ENCODE measurements at places on chromosomes 11 and 22.

DNA sequence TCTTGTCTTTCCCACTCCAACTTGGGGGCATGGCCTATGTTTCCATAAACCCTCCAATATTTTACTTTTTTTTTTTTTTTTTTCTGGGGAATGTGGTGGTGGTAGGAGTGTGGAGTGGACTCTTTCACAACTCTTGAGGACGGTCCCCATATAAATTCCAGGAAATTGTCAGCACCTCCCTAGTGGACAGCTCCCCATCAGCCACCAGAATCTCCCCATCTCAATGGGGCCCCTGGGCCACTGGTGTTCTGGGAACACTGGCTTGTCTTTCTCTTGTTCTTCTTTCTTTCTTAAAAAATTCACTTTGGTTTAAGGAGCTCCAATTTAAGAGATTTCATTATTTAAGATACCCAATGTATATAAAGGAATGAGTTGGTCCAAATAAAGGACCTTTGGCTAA lies 74.1 kb downstream of the ADM start:
- no peak for DNase-seq

DNA sequence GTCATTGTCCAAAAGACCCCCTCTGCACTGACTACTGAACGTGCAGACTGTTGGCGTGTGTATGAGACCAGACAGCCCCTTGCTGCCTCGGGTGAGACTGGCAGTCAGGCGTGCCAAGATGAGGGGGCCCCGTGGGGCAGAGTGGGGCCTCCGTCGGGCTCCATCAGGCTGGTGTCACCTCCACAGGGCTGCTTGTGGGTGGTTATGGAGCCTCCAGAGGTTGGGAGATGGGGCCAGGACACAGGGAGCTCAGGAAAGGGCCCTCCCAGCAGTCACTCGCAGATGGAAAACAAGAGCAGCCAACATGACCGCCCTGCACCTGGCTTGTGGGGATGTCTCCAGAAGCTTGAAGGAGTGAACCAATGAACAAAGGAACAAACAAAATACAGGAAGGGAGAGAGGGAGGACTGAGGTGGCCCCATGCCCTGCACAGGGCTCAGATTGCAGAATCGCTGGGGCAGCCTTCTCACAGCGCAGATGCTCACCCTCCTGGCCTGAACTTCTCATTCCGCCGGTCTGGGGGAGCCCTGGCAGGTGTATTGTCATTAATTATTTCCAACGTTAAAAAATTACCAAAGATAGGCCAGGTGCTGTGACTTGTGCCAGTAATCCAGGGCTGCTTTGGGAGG lies 5.5 kb upstream of the PHLDA2 start:
- no peak for DNase-seq

- DNase-seq = no peak
Measured at GRCh38 chr11:10181811-10182210, 112.2 kb downstream of the SBF2 start.

- DNase-seq = no peak
Measured at GRCh38 chr11:66745356-66746235, 16.6 kb upstream of the SPTBN2 start.

DNA sequence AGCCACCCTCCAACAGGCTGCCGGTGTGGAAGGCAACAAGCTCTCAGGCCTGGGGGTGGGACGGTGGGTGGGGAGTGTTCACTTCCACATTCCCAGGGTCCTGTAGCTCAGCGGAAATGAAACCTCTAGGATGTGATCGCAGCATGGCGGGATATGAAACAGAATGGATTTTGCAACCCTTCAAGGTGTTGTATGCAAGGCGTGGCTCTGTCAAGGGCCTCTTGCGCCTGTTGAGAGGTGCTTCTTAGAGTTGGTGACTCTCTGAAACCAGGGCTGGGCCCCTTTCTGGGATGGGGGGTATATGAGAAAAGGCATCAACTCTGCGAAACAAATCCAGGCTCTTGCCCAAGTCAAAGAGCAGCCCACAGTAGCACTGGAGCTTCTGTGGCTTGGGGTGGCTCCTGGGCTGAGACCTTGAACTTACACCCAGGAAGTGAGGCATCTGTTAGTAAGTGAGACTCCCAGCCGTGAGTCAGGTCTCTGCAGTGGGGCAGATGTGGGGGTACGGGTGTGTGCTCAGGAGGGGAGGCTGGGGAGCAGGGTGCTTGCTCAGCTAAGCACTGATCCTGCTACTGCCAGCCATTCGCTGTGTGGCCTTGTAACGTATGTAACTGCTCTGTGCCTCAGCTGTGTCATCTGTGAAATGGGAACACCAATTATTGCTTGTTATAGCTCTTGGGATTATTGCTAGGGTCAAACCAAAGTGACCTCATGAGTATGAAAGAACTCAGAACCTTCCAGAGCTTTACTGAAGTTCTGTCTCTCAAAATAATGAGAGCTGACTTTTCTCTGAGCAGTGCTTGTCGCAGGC lies 28.3 kb downstream of the NECTIN1 start:
- no peak for DNase-seq

GRCh38 chr22:29914165-29914564 lies 31.2 kb downstream of the MTMR3 start:
- no peak for DNase-seq

GRCh38 chr11:123577081-123577598 lies 77.3 kb downstream of the SCN3B start:
- DNase-seq = peak; percentile 33

GRCh38 chr22:43381693-43382092 lies 30.1 kb upstream of the MPPED1 start:
- DNase-seq = no peak

GRCh38 chr11:80843266-80843974 lies 1402.6 kb upstream of the TENM4 start:
- no peak for DNase-seq

DNA sequence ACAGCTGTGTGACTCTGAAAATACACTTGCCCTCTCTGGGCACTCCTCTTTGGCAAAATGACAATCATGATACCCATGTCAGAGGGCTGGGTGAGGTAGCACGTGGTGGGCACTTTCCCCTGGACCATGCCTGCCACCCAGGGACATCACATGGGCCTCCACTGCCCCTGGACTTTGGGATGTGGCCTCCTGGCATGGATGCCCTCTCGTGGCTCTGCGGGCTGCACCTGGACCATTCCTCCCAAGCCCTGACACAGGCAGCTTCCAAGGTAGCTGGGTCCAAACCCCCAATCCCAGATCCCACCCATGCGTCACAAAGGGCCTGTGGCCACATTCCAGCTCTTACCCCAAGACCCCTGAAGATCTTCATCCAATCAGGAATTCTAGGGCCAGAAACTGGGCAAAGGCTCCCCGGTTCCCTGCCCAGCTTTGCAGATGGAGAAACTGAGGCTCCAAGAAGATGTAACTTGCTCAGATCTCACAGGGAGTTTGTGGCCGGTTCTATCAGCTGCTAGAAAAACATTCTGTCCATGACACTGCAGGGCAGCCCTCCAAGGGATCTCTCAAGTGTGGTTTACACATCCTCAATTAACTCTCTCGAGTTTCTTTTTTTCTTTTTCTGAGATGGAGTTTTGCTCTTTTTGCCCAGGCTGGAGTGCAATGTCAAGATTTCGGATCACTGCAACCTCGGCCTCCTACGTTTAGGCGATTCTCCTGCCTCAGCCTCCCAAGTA lies 35.4 kb upstream of the CYB5R3 start:
- no peak for DNase-seq

GRCh38 chr11:37811349-37811748 lies 1213.3 kb upstream of the RAG2 start:
- DNase-seq = no peak

DNA sequence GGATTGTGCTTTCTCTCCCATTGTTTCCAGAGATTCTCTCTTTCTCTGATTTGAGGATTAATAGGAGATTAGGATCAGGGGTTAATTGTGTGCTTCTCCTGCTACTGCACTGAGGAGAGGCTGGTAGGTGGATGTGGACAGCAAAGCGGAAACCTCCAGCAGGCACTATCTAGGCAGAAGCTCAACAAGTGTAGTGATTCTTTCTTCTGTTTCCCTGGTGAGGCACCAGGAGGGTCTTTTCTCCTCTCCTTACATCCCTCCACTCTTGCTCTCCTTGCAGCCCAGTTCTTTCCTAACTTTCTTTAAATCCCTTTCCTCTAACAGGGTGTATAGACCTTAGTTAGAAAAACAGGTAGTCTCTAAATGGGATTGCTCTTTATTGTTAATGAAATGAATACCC lies 1.9 kb upstream of the ZBTB16 start:
- no peak for DNase-seq

GRCh38 chr11:2549876-2550605 lies 105.2 kb downstream of the KCNQ1 start:
- no peak for DNase-seq

DNA sequence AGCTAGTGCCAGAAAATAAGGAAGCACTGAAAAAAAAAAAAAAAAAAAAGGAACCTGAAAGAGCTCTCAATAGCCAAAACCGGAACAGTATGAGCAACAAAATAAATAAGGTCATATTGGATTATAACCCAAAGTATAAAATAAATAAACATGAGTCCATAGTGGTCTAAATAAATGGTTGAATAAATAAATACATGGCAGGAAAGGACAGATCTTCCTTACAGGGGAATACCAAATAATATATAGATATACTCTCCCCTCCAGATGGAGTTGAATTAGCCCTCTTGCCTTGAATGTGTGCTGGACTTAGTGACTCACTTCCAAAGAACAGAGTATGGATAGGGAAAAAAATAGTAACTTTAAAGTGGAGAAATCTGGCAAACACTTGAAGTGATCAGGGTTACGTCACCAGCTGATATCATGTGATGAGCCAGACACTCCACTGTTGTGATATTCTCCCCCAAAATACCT lies 14.3 kb upstream of the ARRB1 start:
- no peak for DNase-seq

GRCh38 chr11:111631666-111632039 lies 29.4 kb downstream of the SIK2 start:
- DNase-seq = no peak

DNA sequence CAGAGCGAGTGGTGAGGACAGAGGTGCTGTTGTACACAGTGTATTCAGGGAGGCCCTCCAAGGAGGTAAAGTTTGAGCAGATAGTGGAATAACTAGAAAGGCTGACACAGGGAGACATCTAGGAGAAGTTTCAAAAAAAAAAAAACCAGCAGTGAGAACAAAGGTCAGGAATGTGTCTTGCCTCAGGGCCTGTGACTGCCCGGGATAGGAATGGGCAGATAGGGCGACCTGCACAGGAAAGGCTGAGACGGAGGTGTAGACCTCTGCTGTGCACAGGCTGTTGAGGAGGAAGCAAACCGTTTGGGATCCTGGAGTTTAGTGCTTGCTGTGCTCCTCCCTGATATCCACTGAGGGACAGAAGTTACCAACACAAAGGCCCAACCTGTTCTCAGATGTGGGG lies 406.5 kb upstream of the B3GAT1 start:
- no peak for DNase-seq

- DNase-seq = no peak
Measured at GRCh38 chr11:1306186-1307162, 3.0 kb downstream of the TOLLIP start.

DNA sequence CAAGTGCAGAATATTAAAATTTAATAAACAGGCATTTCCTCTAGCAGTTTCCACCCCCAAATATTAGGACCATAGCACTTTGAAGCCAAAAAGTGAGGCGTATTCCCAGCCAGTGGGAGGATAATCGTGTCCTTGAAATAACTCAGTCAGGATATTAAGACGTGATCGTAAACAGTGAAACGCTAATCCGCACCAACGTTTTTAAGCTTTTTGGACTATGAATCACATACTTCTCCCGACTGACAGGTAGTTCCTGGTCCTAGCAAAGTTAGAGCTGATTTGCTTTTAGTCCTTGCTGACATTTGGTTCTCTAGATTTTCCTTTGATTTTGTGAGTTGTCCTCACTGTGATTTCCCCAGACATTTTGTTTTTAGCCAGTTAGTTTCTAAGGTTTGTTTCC lies 197.1 kb upstream of the ARHGAP20 start:
- no peak for DNase-seq

- no peak for DNase-seq
Measured at GRCh38 chr11:11948242-11948947, 60.0 kb downstream of the DKK3 start.

DNA sequence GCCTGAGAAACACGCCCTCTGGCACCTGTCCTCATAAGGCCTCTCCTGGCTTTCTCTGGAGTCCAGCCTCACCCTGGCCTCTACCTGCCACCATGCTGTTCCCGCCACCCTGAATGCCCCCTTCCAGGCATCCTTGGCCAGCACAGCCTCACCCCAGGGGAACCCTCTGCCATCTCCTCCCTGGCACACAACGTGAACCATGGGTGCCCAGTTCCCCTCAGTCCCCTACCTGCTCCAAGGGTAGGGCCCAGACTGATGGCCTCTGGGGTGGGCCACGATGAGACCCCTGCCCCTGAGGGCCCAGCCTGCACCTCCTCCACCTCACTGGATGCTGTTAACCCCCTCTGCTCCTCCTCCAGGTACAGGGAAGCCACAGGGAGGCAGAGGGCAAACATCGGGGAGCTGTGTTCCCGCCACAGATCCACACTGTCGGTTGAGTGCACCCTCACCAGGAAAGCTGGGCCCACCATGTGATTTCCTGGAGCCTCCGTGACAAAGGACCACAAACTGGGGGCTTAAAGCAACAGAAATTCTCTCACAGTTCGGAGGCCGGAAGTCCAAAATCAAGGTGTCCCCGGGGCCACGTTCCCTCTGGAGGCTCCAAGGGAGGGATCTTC lies 169.6 kb downstream of the BRD1 start:
- DNase-seq = no peak

DNA sequence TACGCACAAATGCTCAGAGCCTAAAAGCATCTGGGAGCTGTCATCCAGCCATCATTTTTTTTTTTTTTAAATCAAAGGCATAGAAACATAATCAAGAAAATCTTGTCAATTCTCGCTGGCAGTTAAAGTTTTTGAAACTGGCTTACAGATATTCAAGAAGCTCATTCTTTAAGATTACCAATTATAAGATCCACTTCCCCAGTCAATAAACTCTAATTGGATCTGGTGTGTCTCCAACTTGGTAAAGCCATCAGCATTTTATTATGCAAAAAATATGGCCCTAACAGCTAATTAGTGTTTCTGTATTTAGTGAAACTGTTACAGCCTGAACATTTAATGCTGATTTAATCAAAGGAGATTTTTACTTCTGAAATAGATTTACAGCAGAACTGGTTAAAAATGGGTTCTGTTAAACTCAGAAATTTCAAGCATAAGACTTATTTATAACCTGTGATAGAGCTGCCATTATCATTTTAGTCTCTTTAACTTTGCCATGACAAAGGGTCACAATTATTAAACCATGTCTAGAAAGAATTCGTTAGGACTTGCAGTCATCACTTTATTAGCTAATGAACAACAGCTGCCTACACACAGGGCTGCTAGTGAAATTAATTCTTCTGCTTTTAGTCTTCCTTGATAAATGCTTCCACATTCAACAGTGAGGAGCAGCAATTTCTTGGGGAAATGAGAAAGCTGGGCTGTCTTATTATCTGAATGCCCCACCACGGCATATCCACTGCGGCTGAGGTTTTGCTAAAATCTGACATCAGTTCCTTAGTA lies 176.4 kb upstream of the PITPNB start:
- DNase-seq = no peak

- no peak for DNase-seq
Measured at GRCh38 chr11:87604350-87604749, 566.6 kb downstream of the TMEM135 start.

Data from stimulated activated CD8-positive, alpha-beta memory T cell treated with anti-CD3 and anti-CD28 coated beads, Interleukin-2, amount 100 ng/mL, for 1 hour (primary cell).